ENCODE measurements at places on chromosomes 3 and 15.

GRCh38 chr3:109081746-109082510 is 36.0 kb downstream of the MORC1 start:
- no peak for DNase-seq

DNA sequence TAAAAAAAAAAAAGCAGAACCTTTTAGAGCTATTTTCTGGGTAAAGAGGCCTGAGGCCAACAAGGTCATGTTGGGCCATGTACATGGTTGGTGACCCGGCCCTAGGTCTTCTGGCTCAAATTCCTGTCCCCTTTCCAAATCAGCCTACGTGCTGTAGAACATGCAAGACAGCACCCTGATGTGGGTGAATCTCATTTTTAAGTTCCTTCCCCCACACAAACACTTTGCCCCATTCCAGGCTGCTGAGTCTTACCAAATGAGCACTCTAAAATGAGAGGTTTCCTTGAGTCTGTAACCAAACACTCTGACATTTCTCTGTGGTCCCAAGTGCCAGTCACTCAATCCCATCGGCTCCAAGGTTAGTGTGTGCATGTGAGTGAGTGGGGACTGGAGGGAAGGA is 9.4 kb downstream of the BCL6 start:
- peak; percentile 60 for DNase-seq

DNA sequence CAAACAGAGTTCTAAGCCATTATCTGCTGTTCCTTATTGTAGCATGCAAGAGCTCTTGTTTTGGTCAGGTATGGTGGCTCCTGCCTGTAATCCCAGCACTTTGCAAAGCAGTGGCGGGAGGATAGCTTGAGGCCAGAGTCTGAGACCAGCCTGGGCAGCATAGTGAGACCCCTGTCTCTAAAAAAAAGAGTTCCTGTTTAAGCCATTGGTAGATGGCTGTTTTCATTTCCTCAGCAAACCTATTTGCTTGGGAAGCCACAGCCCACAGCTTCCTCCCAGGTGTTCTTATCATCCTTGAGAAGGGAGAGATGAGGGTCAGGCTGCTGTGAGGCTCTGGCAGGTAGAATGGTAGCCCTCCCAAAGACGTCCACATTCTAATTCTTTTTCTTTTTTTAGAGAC is 24.4 kb upstream of the FAM81A start:
- DNase-seq = no peak

DNA sequence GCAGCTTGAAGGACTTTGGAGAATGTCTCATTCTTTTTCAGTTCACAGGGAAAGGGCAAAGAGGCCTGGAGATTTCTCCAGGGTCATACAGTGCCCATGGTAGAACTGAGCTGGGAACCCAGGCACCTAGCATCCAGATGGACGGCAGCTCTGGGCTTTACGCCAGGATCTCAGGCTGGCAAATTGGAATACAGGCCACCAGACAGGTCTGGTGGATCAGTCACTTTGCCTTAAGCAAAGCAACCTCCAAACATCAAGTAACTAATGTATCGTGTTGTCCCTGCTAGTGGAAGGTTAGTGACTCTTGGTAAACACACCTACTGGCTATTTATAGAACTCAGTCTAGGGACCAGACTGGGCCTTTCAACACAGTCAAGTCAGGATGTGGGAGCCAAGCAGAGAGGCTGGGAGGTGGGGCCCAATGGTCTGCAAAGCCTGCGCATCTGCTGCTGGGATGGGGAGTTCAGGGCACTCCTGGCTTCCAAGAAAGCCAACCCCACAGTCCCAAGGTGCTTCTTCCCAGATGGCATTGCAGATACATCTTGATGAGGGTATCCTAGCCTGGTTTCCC is 30.2 kb downstream of the RPLP1 start:
- no peak for DNase-seq

DNA sequence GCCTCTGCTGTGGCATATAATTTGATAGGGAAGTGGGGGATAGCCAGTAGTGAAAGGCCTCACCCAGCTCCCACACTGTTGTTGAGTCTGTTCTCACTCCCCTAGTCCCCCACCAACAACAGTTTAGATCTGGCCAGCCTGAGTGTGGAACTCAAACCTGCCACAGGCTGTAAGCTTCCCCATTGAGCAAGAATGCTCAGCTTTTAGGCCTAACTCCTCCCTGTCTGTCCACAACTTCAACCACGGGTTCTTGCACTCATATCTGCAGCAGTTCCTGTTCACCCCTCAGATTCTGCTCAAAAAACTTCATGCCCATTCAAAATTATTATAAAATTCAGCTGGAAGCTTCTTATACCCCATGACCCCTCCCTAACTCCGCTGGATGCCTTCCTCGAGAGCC is 975.1 kb downstream of the NSUN3 start:
- no peak for DNase-seq

GRCh38 chr3:27905625-27906024 is 183.5 kb upstream of the EOMES start:
- no peak for DNase-seq

Measured in ascending aorta (tissue), 2 donors.